Tongue (tissue), 3 donors: ENCODE measurements at places on chromosomes 3 and 15. TPM values are rescaled to one million over a fixed set of nuclear protein-coding genes. Genes with fewer than 3 reads are reported as not detected.

GP5 gene
- 0.21 TPM for total RNA-seq

- no peak for DNase-seq
These were observed 156.5 kb downstream of the PDCD6IP start for GRCh38 chr3:33954956-33955355.

GRCh38 chr3:38000965-38001455, 10.4 kb downstream of the VILL start:
- no peak for DNase-seq

DNA sequence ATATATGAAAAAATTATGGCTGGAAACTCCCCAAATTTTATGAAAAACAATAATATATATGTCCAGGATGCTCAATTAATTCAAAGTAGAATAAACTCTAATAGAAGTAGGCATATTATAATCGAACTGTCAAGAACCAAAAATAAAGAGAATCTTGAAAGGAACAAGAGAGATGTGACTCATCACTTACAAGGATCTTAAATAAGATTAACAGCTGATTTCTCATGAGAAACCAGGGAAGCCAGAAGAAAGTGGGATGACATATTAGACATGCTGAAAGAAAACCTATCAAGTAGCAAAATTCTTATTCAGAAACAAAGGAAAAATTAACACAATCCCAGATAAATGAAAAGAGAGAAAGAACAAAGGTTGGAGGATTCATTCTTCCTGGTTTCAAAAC, 66.8 kb downstream of the FAIM start:
- DNase-seq = no peak

GRCh38 chr3:52109611-52110301, 44.5 kb downstream of the POC1A start:
- no peak for DNase-seq

DNA sequence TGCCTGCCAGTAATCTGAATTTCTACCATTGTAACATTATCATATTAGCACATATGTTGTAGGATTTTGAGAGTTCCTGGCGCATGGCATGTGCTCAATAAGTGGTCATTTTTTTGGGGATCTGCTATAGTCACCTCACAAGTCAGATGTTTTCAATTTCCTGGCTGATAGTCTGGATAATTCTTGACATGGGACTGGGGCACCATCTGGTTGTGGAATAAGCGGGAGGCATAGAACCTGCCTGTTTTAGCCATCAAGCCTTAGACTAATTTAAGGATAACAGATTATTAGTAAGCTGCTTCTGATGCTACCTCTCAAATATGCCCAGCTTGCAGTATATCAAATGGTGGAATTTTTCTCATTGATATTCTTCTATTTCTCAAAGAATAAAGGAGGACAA, 39.1 kb downstream of the GASK1A start:
- DNase-seq = no peak
